Central memory CD8-positive, alpha-beta T cell (primary cell): ENCODE measurements at places on chromosomes 5 and 9.

DNA sequence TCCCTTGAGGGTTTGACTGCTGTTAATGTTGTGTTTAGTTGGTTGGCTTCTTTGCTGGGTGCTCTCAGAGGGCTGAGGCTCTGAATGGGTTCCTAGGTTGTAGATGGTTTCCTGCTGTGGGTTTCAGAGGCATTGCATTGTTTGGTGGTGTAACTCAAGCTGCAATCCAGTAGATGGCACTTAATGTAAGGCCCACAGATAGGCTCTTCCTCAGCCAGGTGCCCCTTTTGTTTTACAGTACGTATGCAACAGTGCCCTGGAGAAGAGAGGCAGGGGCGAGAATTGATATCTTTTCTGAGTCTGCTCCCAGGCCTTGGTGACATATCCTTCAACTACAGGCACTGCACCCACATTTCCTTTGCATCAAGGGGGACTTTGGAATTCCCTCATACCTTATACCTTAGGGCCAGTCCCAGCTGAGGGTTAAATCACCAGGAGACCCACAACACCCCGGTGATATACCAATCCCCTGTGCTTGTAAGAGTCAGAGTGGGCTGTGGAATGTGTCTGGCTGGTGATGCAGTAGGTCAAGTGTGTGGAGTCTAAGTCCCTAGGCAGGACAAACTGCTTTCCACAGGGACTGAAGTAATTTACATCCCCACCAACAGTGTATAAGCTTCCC lies 7.0 kb upstream of the UGT3A2 start:
- DNase-seq: no peak

GRCh38 chr9:121350993-121351561 lies 19.0 kb downstream of the STOM start:
- DNase-seq: no peak

DNA sequence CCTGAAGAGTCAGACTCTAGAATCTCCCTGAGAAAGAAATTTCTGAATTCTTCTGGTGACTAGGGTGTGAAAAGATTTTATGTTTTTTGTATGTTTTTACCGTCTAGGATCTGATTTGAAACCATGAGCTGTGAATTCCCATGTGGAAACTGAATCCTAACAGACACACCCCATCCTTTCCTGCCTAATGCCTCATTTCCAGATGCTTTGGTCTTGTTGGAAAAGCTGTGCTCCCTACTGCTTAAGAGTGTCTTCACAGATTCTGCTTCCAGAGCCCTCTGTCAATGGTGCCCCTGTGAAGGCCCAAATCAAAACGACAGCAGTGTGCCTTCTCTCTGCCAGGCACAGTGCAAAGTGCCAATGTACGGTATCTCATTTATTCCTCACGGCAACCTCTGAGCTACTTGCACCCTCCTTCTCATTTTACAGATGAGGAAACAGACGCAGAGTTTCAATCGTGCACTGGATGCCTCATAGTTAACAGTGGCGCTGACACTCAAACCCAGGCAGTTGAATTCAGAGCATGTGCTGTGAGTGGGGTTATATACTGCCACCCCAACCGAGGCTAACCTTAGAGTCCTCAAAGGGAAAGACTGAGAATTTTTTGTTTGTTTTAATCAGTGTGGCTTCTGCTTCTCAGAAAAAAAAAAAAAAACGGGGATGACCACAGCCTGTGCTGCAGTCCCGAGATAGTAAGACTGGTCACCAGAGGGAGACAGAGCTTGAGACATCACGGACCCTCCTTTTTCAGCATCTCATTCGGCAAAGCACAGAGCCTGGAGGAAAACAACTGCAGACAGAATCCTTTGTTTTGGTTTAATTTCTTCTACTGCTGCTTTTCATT lies 188.4 kb downstream of the SNCAIP start:
- no peak for DNase-seq

DNA sequence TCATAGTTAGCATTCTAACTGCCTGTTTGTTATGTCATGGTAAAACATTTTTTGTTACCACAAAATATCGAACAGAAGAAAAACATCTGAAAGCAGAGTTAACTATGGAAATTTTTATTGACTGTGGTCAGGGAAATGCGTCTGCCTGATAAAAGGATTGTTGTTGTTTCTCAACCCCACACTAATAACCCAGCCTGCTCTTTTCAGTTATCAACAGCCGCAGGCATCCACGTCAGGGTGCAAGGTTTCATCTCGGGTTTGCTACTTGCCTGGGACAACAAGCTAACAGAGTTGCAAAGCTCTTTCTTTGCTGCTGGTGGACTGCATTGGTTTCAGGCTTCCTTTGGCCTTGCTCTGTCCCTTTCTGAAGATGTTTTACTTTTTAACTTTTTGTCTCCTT lies 969.2 kb downstream of the CDH18 start:
- DNase-seq: no peak

- no peak for DNase-seq
Observed at GRCh38 chr5:153907170-153907775, 131.4 kb downstream of the FAM114A2 start.

DNA sequence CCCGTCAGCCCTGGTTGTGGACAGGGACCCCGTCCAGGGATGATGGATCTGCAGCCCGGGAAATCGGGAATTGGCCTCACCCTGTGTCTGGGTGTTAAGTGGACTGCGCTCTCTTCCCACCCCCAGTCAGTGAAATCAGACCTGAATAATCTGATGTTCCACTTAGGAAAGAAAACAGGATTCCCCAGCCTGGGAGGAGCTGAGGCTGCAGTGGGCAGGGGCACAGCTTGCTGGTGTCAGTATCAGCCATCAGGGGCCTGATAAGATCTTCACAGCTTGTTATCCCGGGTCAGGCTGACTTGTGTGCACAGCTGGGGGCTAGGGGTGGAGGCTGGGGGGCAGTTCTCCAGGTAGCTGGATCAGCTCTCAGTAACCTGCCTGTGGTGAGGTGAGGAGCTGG lies 29.1 kb downstream of the LMX1B start:
- no peak for DNase-seq

DNA sequence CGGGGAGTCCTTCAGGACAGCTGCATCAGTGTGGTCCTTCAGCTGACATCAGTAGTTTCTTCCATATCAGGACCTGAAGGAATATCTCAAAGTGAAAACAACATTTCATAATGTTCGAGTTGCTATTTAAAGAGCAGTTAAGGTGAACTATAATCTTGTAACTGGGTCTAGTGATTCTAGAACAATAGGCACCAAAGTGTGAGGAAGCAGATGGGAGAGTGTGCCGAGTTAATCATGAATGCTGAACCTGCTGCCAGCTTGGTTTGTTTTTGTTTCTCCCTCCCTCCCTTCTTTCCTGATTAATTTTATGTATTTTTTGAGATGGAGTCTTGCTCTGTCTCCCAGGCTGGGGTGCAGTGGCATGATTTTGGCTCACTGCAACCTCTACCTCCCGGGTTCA lies 3.6 kb upstream of the PTGR1 start:
- DNase-seq: no peak

GRCh38 chr9:130354806-130355205 lies 89.2 kb downstream of the HMCN2 start:
- DNase-seq: no peak

DNA sequence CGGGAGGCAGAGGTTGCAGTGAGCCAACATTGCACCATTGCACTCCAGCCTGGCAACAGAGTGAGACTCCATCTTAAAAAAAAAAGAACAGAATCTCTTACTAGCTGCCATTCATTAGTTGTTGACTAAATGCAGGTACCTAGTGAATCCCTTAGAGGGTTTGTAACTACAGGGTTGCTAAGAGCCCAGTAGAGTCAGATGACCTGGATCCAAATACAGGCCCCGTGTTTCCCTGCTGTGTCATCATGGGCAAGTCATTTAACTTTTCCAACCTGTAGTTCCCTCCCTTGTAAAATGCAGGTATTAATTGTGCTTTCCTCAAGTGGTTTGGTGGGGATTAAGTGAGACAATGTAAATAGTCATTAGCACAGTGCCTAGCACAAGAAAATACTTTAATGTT lies 32.8 kb downstream of the PLAC8L1 start:
- DNase-seq: no peak

DNA sequence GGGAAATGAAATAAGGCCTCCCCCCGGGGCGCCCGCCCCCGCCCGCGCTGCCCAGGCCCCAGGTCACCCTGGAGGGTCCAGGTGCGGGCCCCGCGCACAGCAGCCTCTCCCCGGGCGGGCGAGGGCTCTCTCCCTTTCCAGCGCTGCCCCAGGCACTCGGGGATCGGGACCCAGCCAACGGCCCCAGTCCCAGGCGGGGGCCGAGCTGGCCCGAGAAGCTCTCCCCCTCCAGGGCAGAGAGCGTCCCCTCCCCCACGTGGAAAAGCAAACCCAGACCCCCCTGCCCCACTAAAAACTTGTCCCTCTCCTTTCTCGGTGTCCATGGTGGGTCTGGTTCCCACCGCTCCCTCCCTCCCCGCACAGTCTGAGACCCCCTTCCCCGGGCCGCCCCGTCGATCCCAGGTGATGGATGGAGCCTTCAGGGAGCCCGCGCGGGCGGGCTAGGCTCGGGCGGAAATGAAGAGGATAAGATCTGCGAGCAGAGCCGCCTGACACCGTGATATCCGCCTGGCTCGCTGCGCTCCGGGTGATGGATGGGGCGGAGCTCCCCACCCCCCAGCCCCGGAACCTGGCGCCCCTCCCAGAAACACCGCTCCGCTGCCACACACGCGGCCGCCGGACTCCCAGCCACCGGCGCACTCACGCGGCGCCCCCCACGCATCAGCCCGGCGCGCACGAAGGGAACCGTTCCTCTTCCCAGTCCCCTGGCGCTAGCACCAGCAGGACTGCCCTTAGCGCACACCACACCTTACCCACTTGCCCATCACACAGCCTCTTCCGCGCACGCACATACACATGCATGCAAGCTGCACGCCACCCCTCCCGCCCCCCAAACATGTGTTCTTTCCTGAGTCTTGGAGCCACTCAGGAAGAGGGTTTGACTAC lies 81.7 kb upstream of the ZBTB43 start:
- DNase-seq: peak; percentile 54

- DNase-seq: no peak
Observed at GRCh38 chr5:136981936-136982335, 517.2 kb downstream of the SPOCK1 start.

DNA sequence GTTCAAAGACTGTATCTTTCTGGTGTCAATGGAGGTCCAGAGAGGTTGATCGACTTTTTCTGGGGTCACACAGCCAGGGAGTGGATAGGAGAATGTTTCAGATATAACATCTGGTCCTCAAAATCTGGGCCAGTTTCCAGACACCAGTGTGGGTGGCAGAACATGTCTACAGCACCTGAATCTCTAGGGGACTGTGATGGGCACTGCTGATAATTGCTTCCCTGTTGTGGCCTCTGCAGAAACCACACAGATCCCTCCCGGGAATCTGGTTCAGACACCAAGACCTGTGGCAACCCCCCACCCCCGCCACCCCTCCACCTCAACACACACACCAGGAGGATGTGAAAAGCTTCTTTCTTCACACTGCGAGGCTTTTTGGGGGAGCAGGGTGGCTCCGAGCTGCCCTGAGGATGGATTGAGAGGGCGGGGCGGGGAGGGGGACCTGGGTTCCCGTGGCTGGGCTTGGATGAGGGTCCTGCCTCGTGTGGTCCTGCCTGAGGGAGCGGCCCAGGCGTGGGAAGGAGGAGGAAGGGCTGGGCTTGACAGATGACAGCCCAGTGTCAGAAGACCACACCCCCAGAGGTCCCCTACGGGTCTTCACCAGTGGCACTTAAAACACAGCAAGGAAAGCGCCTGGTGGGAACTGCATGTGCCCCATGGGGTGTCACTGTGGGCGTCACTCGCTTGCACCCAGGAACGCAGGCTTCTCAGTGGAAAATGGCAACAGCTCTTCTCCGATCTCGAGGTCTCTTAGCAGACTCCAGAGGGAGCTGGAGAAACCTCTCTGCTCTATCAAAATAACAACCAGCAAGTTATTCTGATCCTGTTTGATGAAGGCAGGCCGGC lies 55.2 kb downstream of the TRIP13 start:
- no peak for DNase-seq

DNA sequence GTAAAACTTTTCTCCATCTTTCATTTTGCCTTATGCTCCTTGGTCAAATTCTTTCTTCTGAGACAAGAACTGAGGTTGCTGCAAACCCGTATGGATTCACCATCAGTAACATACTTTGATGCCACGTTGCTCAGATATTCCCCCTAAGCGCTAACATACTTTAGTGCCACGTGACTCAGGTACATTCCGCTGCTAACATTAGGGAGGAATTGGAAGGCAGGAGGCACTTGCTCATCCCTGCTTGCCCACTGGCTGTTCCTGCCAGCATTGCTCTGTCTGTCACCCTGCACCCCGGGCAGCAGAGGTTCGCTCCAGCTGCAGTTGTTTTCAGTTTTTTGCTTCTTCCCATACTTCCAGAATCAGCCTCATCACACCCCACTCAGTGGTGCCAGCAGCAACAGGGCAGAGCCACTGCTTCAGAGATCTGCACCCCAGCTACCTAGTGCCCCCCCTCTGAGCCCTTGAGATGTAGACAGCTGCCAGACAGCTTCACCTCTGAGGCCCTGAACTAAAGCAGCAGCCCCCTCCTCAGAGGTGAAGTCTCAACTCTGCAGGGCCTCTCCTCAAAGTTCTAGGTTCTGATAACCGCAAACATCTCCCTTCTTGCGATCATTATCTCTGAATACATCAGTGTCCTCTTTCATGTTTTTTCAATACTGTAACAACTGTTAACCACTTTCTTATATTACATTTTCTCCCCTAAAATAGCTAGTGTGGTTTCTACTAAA lies 228.0 kb upstream of the KIF2A start:
- DNase-seq: no peak

GRCh38 chr5:179606071-179606909 lies 17.2 kb downstream of the HNRNPH1 start:
- DNase-seq: no peak
